ENCODE measurements at places on chromosomes 2 and 18. TPM values are rescaled to one million over a fixed set of nuclear protein-coding genes. Genes with fewer than 3 reads are reported as not detected.

DNA sequence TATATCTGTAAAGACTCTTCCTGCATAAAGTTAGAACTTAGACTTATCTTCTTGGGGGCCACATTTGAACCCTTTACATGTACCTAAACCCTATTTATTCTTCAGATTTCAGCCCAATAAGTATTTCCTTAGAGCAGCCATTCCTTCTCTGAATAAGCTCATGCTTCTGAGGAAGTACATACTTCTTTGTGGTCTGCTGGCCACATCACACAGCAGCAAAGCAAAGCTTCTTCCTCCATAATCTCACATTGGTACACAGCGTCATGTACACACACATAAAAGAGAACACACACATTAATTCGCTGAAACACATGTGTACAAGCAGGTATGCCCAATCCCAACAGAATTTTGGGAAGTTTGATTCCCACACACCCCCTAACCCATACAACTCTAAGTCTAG lies 331.0 kb downstream of the CDH2 start:
- DNase-seq = no peak

The KLHL14 gene
- polyA plus RNA-seq = 0.29 TPM

The KCNE4 gene
- polyA plus RNA-seq = 5.4 TPM

DNA sequence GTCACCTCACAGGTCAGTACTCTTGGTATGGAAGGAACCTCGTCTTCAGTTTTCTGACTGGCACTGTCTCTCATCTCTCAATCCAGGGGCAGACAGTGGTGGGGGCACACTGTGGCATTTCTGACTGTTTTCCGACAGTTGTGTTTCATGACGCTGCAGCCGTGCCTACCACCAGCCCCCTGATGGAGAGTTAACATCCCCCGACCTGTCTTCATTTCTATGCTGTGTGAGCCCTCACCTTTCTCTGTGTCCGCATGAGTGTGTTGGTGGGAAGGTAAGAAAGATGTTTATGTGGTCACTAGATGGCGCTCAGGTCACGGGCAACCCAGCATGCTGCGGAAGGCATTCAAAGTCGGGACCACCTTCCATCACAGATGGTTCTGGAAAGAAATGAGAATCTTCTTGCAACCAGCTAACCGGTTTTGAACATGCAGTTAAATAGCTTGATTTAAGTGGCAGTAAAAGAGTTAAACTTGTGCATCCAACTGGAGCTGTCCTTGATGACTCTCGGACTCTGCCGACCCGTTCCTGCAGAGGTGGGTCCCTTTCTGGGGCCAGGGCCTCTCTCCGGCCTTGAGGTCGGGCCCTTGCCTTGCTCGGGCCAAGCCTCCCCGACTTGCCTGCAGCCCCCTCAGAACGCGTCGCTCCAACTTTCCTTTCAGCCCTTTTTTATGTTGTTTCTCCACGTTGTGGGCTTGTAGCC lies 92.4 kb downstream of the DYSF start:
- peak; percentile 81 for DNase-seq

DNA sequence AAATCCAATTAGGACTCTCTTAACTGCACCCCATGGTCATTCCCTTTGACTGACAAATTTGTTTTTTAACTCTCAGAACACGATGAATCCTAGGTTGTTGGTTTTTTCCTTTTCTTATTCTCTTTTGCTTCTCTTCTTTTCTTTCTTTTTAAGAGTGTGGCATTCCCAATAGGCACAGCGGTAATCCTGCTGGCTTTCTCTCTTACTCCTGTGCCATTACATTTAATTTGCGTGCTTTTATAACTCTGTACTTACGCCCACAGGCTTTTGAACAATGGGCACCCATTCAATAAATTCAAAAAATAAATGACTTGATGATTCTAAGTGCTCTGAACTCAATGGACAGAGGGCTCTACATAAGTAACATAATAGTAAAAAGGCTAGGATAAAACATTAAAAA lies 189.0 kb upstream of the SMAD7 start:
- no peak for DNase-seq
